Hippocampal formation (tissue), 2 donors: ENCODE measurements at places on chromosomes 1 and 21.

GRCh38 chr21:40386294-40386911 lies 460.6 kb downstream of the DSCAM start:
- DNase-seq, result peak; percentile 3

DNA sequence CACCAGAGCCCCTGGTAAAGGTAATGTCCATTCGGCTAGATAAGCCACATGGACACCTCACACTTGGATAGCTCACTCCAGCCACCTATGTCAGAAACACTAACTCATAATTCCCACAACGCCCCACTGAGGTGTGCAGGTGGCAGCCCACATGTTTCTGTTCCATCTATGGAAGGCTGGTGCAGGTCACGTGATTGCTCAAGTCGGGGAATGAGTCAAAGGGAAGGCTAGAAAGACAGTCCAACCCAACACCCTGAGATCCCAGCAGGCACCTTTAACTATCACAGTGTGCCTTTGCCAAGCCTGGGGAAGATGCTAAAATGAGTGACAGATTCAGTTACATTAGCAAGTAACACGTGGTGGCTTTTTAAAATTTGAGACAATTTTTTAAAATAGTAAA lies 45.3 kb upstream of the KCNE1 start:
- DNase-seq, result no peak

- no peak for DNase-seq
These were observed 186.9 kb downstream of the MATN1 start for GRCh38 chr1:30536530-30536929.

GRCh38 chr1:13799502-13800283 lies 99.7 kb downstream of the PRDM2 start:
- no peak for DNase-seq

- DNase-seq, result no peak
These were observed 18.8 kb downstream of the LBR start for GRCh38 chr1:225409051-225409450.

DNA sequence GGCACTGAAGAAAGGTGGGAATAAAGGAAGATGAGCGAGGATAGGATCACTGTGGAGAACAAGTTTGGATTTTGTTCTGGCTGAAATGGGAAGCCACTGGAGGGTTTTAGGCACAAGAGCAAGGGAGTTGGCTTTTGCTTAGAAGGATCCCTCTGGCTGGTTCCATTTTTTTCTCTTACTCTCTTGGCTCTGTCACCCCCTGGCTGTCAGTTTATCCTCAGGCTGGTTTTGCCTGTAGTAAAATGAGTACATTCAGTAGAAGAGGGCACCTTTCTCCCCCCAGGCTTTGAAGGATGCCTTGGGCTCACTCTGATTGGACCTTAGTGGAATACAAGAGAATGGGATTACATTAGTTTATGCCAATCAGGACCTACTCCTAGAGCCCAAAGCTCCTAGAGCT lies 17.1 kb downstream of the CACHD1 start:
- no peak for DNase-seq

- DNase-seq, result no peak
These were observed 1.4 kb downstream of the MASP2 start for GRCh38 chr1:11045428-11046269.

DNA sequence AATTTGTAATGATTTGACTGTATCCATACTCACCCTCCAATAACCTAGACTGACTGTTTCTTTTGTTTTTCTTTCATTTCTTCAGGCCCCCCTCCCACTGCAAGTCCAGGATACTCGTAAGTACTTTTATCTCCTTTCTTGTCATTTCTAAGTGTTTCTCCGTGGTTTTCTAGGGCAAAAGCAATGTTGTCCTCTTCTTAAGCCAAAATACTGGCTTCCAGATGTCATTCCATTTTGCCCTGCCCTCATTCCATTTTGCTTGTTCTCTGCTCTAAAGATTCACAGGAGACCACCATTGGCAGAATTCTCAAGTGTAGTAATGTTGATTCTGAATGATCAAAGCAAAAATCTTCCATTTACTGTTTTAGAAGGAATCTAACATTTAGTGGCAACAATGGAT lies 152.8 kb upstream of the UBE2U start:
- no peak for DNase-seq
